Urinary bladder (tissue), 4 donors: ENCODE measurements at places on chromosomes 3 and 15. TPM values are rescaled to one million over a fixed set of nuclear protein-coding genes. Genes with fewer than 3 reads are reported as not detected.

Gene GMNC
- 0.26 TPM for total RNA-seq

Gene ATP2B2
- 0.53 TPM for total RNA-seq

Gene TM4SF1
- 124 TPM for total RNA-seq

Gene C3orf85
- not detected for total RNA-seq

Gene TNFAIP8L3
- 9.7 TPM for total RNA-seq
